Hepatic stellate cell (primary cell): ENCODE measurements at places on chromosomes 4 and X.

DNA sequence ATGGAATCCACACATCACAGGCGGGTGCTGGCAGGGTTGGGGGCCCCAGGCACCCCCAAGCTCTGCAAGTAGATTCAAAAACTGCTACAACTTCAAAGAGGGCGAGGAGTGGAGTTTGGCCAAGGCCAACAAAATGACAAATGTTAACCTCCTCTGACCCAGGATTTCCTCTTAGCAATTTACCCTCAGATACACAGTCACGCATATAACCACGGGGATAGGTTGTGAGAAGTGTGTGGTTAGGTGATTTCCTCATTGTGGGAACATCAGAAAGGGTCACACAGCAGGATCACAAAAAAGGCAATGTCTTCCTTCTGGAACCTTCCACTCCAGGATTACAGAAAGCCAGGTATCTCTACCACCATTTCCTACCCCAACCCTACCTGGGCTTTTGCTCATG lies 62.4 kb downstream of the C4orf50 start:
- no peak for DNase-seq

- no peak for DNase-seq
These were observed 10.0 kb downstream of the TXLNG start for GRCh38 chrX:16796298-16796697.

- no peak for DNase-seq
These were observed 18.4 kb downstream of the NMU start for GRCh38 chr4:55617587-55618197.

GRCh38 chrX:10360116-10360515 lies 203.3 kb downstream of the CLCN4 start:
- DNase-seq = no peak

DNA sequence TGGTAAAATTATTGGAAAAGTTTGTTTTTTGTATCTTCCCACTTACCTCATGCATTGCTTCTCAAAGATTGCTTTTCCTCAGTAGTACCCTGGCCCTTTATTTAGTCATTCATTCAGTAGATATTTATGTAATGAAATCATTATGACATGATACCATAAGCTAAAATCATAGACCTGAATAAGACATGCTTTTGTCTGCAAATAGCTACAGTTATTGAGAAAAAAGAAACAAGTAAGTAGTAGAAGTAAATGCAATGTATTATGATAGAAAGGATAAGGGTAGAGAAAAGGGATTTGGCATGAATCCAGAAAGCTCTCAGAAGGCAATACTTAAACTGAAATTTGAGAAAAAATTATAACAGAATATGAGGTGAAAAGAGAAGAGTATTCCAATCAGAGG lies 352.5 kb downstream of the GPM6A start:
- no peak for DNase-seq

GRCh38 chr4:10055871-10056270 lies 34.6 kb upstream of the SLC2A9 start:
- no peak for DNase-seq

- no peak for DNase-seq
These were observed 209.1 kb downstream of the RELL1 start for GRCh38 chr4:37477126-37477525.

- DNase-seq = no peak
These were observed 1.5 kb downstream of the PGRMC1 start for GRCh38 chrX:119237562-119237942.

GRCh38 chrX:120755066-120755846 lies 120.4 kb downstream of the CT47B1 start:
- no peak for DNase-seq

DNA sequence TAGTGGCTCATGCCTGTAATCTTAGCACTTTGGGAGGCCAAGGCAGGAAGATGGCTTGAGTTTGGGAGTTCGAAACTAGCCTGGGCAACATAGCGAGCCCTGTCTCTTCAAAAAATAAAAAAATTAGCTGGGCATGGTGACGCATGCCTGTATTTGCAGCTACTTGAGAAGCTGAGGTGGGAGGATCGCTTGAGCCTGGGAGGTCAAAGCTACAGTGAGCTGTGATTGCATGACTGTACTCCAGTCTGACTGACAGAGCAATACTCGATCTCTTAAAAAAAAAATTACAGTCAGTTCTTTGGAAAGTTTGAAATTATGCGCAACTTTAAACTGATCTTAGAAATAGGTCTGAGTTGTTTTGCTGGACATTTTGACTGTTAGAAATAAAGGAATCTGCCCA lies 55.8 kb downstream of the DOCK11 start:
- DNase-seq = no peak

GRCh38 chrX:15744181-15744867 lies 6.3 kb downstream of the CA5B start:
- no peak for DNase-seq

- no peak for DNase-seq
These were observed 241.8 kb downstream of the PRDM5 start for GRCh38 chr4:120680647-120681228.

- DNase-seq = no peak
These were observed 491 bp downstream of the COL4A5 start for GRCh38 chrX:108439961-108440696.

DNA sequence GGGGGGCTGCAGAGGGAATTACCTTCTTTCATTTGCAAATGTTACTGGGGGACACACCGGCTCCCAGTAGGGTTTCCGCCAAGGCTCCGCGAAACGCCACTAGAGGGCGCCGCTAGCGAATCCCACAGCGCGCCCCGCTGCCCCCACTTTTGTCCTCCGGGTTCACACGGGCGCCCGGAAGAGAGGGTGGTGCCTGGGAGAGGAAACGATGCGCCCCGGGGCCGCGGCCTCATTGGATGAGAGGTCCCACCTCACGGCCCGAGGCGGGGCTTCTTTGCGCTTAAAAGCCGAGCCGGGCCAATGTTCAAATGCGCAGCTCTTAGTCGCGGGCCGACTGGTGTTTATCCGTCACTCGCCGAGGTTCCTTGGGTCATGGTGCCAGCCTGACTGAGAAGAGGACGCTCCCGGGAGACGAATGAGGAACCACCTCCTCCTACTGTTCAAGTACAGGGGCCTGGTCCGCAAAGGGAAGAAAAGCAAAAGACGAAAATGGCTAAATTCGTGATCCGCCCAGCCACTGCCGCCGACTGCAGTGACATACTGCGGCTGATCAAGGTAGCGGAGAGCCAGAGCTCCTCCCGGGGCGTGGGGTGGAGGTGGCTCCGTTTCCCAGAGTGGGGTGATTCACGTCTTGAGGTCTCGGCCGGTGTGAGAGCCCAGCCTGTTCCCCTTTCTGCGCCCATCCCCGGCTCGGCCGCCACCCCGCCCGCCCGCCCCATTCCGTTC lies at the start of gene SAT1:
Gene SAT1 (plus strand): TSS at position 311 of the 726 bp plus-strand sequence. CDS start 179 bp downstream, at position 490.
- peak; percentile 77 for DNase-seq

GRCh38 chr4:118989098-118990080 lies 100.7 kb downstream of the SYNPO2 start:
- peak; percentile 65 for DNase-seq

DNA sequence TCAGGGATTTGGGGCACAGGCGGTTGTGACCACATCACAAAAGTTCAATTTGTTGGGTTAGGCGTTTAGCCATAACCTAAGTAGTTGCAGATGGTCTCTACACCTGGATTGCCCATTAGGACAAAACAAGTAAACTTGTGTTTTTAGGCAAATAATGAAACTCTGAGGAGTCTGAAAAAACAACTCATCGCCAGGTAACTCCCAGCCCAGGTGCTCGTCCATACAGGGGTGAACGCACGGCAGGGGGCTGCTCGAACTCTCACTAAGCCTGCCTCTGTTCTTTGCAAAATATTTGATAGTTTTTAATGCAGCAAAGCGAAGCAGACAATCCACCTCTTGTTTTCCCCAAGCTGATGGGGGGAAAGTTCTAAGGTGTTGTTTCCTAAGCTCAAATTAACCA lies 559 bp upstream of the RHOH start:
- DNase-seq = no peak

GRCh38 chrX:153769865-153770600 lies 6.0 kb downstream of the PLXNB3 start:
- DNase-seq = no peak

DNA sequence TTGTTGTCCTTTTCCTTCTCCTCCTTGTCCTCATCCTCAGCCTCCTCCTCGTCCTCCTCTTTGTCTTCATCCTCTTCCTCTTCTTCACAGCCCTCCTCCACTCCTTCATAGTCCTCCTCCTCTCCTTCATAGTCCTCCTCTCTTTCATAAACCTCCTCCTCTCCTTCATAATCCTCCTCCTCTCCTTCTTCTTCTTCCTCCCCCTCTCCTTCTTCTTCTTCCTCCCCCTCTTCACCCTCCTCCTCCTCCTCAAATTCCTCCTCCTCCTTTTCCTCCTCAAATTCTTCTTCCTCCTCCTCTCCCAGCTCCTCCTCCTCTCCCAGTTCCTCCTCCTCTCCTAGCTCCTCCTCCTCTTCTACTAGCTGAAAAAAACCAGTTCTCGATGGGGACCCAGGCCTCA lies 143.8 kb upstream of the RADX start:
- DNase-seq = no peak

DNA sequence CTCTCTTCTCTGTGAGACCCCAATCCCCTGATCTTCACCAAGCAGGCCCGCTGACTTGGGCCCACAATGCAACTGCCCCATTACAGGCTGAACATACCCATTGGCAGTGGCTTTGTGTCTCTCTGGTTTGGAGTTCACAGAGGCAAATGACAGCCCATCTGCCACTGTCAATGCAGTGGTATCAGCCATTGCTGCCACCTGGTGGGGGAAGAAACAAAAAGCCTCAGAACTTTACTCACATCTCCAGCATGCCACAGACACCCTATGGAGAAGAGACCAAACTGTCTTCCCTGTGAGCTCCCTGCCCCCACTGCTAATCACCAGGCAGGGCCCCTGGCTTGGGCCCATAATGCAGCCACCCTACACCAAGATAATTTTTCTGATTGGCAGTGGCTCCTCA lies 729.3 kb upstream of the ACTRT1 start:
- peak; percentile 2 for DNase-seq

- no peak for DNase-seq
These were observed 161.6 kb upstream of the PRDX4 start for GRCh38 chrX:23505531-23506303.

DNA sequence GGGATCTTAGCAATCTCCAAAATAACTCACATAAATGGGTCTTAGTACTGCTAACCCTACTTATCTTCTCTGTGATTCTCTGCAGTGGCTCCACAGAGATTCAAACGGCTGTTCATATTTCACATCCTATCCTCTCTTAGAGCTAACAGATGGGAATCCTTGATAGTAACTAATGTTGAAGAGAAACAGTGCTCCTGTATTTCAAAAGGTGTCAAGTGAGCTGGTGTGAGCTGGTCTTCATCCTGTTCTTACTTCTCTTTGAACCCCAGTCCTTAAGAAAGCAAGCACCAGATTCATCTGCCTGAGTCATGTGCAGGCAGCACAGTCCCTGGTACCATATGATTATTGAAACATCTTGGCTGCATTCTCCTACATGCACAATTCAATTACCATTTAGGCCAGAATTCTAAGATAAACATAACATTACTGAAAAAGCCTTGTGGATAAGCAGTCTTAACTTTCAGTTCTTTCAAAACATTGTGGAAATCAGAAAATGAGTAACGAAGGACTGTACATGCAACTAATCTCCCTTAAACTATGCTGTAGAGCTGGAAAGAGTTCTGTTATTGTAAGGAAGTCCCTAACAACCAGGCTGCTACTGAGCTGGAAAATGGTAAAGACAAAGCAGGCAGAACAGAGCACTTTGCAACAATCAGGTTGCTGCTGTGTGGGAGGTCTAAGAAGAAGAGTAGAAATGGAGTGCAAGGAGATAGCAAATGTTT lies 153.1 kb downstream of the NPNT start:
- no peak for DNase-seq

- no peak for DNase-seq
These were observed 30.5 kb downstream of the ATRX start for GRCh38 chrX:77755561-77755960.

- no peak for DNase-seq
These were observed 97.6 kb downstream of the C4orf33 start for GRCh38 chr4:129193357-129194100.

DNA sequence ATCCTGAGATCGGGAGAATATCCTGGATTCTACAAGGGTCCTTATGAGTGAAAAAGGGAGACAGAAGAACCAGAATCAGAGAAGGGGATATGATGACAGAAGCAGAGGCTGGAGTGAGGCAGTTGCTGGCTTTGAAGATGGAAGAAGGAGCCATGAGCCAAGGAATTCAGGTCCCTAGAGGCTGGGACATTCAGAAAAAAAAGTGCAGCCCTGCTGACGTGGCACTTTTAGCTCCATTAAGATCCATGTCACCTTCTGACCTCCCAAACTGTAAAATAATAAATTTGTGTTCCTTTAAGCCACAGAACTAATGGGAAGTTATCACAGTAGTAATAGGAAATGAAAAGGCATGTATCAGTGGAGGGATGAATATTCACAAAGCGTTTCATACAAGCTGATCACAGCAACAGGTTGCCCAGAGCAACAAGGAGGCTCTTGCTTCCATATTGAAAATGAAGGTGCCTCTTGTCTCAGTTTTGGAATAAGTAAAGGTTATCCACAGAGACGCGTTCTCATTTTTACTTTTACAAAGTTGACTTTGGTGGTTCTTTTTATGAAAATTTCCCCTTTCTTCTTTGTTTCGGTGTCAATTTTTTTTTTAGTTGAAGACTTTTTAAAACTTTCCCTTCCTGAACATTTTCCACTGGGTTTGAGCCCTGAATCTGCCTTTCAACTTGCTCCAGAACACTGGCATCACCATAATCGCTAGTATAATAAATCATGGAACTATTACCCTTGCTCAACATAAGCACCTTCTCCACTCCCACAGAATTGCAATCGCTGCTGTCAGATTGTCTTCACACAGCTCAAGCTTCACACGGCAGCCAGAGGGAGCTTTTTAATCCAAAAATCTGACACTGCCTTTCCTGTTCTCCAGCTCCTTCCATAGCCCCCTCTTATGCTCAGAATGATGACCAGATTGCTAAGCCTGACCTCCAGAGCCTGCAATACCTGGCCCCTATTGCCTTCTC lies 127.6 kb upstream of the RBPJ start:
- DNase-seq = no peak

GRCh38 chr4:53510321-53510720 lies 81.0 kb downstream of the LNX1 start:
- DNase-seq = no peak

DNA sequence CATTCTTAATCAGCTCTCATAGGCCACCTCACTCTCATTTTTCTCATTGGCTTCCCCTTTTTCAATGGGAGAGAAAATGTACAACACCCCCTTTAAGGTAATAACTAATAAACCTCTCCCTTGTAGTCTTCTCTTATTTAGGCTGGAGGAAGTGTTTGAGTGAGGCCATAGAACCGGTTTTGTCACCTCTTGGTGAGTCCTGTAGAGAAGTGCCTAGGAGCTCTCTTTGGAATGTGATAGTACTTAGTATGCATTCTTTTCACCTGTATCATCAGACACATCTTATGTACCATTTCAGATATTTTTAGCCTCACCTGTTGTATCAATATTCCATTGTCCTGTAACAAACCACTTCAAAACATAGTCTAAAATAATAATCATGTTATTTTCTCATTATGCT lies 3.5 kb upstream of the TAB3 start:
- DNase-seq = no peak

- no peak for DNase-seq
These were observed 41.8 kb downstream of the RPS6KA3 start for GRCh38 chrX:20224814-20225487.

GRCh38 chr4:5780831-5781480 lies 70.0 kb downstream of the EVC start:
- DNase-seq = peak; percentile 63
